ENCODE measurements at places on chromosomes 7 and 10.
A peak's percentile ranks its signal among the peaks of the same experiment; 100 is the strongest.

DNA sequence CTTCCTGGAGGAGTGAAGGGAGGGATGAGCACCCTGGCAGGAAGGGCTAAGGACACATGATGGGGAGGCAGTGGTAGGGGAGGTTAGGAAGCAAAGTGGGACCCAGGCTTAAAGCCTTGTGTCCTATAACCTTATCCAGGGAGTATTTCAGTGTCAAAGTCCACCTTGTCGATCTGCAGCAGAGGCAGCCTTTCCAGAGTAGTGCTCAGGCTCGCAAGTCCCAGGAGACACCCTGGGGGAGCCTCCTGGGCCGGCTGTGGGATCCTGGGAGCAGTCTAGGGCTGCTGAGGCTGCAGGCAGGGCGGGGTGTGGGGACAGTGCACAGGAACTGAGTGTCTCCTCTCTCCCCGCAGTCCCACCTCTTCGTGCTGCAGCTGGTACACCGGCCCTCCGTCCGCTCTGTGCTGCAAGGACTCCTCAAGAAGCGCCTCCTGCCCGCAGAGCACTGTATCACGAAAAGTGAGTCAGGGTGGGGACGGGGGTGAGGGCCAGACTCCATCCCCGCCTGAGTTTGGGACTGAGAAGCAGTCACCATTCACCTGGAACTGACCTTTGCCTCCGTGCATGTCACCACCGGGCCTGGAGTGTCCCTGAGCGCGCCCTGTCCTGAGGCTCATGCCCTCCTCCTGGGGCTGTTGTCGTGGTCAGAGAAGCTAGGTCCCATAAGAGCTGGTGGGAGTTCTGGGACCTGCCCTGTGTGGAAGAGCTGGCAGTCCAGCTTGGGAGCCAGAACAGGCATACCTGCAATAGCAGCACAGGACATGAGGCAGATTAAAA, 45.3 kb upstream of the PPIF start:
- no peak for DNase-seq

- no peak for DNase-seq
Measured at GRCh38 chr7:20238754-20239324, 21.7 kb upstream of the MACC1 start.

GRCh38 chr10:77349226-77349625, 288.4 kb downstream of the KCNMA1 start:
- DNase-seq, result no peak

- no peak for DNase-seq
Measured at GRCh38 chr10:44045020-44045419, 339.9 kb downstream of the CXCL12 start.

DNA sequence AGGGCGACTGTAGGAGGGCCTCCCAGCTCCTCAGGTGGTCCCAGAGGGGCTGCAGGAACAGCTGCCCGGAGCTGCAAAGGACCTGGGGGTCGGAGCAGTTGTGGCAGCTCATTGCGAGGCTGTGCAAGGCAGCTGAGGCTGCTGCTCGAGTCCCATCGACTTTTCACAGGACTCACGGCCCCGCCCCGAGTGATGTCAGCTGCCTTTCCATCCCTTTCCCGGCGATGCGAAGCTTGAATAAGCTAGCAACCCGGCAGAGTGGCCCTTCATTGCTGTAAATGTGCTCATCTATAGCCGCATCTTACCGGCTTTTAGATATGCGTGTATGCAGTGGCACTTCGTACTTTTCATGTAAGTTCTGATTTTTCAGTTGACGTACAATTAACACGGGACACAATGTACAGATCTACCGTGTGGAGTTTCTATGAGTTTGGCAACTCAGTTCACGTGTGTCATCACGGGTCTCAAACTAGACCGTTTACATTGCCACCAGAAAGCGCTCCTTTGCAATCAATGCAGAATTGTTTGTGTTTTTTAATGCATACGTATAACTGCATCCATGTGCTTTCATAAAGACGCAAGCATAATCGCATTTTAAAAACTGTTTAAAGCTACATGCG, at the start of gene CH25H:
Gene CH25H (minus strand): TSS at position 137 of the 620 bp plus-strand sequence. CDS start 25 bp downstream, at position 112.
- DNase-seq, result no peak

- no peak for DNase-seq
Measured at GRCh38 chr7:100609958-100610357, 2.4 kb upstream of the MOSPD3 start.

GRCh38 chr7:132941905-132942304, 140.0 kb downstream of the CHCHD3 start:
- DNase-seq, result no peak

DNA sequence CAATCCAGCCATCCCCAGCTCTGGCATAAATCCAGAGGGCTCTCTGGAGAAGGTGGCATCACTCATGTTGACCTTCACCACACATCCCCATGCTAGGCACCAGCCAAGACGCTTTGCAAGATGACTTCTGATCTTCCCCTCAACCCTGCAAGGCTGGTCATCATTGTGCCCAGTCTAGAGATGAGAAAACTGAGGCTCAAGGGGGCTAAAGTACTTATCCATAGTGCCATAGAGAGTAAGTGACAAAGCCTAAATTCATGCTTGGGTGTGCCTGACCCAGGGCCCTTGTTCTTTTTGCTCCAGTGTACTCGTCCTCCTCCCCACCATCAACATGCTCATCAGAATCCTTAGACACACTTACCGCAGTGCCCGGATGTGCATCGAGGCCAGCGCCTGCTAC, 1.7 kb upstream of the C10orf105 start:
- DNase-seq, result no peak

- DNase-seq, result no peak
Measured at GRCh38 chr7:30956704-30957103, 7.0 kb upstream of the GHRHR start.

GRCh38 chr10:77799352-77799751, 127.2 kb downstream of the DLG5 start:
- no peak for DNase-seq

DNA sequence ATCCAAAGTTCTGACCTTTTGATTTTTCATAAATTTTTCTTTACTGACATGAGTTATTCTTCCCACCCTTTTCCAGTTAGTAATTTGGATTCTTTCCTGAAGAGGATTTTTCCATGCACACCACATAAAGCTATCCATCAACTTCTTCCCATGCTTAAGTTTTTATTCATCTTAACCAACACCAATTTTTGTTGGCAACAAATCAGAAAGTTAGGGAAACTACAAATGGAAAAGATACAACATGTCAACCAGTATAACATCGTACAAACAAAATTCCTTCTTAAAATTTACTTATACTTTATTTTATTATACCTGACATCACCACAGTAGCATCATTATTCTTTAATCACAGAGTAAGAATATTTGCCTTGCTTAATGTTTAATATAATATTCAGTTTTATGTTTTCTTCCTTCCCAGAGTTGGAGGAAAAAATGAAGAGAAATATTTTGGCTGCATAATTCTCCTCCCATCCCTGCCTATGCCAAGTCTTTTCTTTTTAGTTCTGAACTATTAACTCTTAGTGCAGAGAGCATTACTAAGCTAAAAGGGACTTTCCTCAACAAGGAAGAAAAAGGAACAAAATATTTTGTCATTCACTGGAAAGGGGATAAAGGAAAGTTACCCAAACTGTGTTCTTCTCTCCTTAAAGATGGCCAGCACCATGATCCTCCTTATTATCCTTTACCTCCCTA, 67.5 kb upstream of the MEOX2 start:
- no peak for DNase-seq

DNA sequence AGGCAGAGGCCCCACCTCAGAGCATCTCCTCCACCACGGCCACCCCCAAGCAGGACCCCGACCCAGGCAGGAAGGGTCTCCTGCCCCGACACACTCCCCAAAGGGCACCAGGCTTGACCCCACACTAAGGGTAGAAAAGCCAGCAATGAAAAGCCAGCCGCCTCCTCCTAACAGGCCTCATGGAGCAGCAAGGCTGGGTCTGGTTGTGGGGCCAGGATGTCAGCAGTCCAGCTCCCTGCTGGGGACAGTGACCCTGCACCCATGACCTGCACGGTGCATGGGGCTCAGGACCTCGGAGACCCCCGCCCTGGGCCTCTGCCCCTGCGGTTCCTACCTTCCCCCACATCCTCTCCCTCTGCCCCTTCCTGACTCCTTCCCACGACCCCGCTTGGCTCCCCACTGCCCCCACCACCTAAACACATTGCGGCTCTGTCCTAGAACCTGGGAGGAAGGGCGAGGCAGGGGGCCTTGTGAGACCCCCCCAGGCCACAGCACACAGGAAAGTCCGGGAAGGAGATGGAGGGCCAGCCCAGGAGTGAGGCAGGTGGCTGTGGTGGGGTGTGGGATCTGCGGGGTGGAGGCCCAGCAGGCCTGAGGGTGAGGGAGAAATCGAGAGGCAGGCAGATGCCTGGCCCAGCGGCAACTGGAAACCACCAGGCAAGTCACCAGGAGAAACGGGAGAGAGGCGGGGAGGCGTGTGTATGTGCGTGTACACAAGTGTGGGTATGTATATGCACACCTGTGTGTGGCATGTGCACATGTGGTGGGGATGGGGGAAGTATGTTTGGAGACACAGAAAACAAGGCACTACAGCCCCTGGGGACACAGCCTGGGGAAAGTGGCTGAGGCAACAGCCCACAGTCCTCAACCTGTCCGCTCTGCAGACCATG, 229.9 kb downstream of the MAD1L1 start:
- DNase-seq, result no peak

GRCh38 chr10:88931548-88931947, 21.0 kb downstream of the ACTA2 start:
- no peak for DNase-seq

DNA sequence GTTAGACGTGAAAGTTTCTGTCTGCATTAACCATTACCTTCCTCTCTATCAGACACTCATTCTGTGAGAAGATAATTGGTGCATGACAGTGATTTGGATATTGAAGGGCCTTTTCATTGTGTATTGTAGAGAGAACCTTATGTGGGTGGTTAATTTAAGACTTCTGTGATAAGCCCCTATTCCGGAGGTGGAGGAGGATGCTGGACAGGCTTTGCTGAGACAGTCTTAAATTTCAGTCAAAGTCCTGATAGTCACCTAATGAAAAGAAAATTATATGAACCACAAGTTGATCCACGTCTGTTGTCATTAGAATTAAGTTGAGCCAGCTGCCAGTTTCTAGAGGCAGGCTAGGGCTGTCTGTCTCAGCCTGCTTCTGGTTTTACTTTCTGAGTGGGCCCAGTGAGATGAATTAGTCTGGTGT, 62.9 kb downstream of the CELF2 start:
- DNase-seq, result no peak

- no peak for DNase-seq
Measured at GRCh38 chr7:143279186-143280098, 5.3 kb upstream of the TMEM139 start.

DNA sequence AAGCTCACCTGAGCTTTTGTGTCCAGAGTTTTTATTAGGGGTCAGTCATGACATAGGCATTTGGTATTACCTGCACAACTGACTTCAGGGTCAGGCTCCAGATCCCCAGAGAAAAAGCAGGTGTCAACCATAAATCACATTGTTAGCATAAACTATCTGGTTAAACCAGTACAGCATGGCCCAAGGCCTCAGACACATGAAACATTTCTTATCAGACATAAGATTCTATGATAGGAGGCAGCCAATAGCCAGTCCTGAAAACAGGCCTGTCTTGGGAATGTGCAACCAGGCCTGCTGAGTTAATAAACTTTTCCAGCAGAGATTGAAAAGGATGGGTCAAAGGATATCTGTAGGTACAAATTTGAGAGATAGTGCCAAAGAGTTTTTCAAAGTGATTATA, 116.1 kb downstream of the TPST1 start:
- DNase-seq, result no peak

GRCh38 chr10:31928549-31929260, at the start of gene ARHGAP12:
Gene ARHGAP12 (minus strand): TSS chr10:31928831. CDS start chr10:31908855, 19,976 bp downstream.
- peak; percentile 63 for DNase-seq

GRCh38 chr10:12556039-12556438, 206.7 kb downstream of the CAMK1D start:
- DNase-seq, result no peak

DNA sequence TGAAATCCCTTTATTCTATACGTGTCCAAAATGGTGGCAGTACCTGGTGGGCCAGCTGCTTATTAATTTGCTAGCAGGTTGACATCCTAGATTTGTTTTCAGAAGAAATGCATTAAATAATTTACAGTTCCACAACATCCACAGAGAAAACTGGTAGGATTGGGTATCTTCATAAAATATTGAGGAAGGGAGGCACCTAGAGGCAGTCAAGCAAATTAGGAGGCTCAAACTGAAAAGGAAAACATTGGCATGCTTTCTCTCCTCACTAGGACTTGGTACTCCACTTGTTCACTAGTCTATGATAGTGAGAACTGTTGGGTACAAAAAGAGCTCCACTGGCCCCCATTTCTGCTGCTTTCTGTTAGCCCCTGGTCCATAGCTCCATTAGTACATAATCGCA, 18.3 kb upstream of the LRGUK start:
- DNase-seq, result no peak

- DNase-seq, result no peak
Measured at GRCh38 chr7:148944935-148945934, 61.1 kb upstream of the EZH2 start.

DNA sequence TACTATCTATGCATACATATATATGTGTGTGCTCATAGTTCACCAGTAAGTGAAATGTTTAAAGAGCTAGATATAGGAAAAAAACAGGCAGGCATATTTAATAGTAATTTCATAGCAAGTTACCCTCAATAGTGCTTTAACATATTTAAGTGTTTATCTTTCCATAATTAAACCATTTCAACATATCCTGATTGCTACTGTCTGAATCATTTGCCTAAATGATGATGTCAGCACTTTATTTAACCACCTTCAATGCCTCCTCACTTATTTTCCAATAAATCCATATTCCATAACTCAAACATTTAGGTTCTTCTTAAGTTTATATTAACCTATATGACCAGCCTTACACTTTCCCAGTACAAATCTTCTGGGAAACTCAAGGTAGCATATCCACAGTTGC, 601.1 kb downstream of the ARL4A start:
- DNase-seq, result no peak

DNA sequence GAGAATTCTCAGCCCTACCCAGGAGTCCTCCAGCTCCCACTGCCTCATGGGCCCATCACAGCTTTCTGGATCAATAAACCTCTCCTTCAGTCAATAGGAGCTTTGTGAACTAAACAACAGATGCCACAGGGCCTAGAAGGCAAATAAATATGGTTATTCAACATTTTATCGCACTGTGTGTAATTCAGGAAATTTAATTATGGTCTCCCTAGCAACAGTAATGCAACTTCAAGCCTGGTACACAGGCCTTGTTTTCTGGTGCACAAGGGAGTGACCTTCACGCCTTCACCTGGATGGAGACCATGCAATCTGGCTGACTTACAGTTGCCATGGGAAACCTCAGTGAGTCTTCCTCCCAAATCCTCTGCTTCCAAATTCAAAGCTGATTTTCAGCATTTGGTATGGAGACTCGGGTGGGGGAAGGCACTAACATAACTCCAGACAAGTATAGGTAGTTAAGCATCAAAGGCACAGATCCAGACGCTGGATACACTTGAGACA, 441.0 kb upstream of the NPVF start:
- no peak for DNase-seq
